ENCODE measurements at places on chromosomes 5 and 9.

DNA sequence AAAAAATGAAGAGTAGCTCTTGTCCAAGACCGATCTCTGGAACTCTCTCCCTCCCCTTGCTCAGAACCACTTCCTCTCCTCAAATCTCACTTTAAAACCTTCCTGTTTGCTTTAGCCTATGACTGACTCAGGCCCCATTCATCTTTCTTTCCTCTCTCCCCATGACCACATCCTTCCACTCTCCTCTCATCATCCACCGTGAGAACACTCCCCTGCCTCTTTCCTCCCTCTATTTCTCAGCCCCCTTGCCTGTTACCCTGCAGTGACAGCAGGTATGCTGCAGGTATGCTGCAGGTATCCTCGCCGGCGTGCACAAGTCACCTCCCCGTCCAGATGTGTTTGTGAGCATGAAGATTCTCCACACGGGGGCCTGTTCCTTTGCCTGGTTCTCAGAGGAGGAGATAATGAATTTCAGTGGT, 505.3 kb downstream of the CCDC171 start:
- no peak for DNase-seq

- no peak for DNase-seq
Measured at GRCh38 chr9:74555565-74555964, 58.4 kb downstream of the RORB start.

DNA sequence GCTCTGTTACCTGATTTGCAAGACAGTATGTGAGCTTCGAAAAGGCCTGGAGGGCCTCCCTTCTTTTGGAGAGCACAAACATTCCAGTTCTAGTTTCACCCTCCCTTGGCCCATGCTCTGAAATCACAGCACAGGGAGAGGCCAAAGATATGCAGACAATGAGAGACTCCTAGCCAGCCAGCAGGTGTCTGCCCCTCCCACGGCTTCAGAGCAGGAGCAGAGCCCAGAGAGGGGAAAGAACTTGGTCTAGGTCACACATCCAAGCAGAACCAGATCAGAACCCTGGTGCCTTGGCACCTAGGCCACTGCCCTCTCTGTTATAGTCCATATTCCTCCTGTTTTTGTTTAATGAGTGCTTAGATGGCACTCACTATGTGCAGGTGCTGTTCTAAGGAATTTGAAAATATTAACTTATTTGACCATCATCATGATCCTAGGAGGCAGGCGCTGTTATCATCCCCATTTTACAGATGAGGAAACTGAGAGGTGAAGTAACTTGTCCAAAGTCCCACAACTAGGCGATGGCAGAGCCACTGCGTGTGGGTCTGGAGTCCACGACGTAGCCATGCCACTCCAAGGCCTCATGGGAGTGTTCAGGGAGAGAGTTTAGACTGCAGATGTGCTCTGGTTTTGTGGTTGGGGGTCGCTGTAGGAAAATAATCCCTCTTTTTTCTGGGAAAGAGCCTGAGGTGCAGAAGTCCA, 27.2 kb downstream of the TMOD1 start:
- DNase-seq, result no peak

- no peak for DNase-seq
Measured at GRCh38 chr5:111719773-111720172, 37.2 kb downstream of the NREP start.

DNA sequence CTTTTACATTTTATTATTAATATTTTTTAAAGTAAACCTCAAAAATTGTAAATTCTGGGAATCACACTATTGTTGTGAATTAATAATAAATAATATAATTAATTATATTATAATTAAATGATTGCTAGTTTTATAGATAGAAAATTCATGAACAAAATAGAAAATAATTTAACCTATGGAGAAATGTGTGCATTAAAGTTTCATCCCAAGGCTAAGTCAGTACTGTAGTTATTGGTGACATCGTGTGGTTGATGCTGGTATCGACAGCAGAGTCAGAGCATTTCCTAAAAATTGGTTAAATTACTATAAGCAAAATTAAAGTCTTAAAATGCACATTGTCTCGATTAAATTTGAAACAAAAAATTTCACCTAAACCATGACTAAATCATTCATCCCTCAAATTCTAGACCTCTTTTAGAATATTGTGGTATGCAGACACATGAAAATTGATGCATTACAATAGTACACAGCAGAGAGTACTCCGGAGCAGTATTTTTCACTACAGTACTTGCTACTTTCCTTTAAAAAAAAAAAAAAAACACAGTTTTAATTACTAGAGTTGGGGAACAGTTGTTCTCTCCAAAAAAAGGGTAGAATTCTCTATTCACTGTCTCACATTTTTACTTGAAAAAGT, 73.9 kb downstream of the RORB start:
- peak; percentile 2 for DNase-seq

DNA sequence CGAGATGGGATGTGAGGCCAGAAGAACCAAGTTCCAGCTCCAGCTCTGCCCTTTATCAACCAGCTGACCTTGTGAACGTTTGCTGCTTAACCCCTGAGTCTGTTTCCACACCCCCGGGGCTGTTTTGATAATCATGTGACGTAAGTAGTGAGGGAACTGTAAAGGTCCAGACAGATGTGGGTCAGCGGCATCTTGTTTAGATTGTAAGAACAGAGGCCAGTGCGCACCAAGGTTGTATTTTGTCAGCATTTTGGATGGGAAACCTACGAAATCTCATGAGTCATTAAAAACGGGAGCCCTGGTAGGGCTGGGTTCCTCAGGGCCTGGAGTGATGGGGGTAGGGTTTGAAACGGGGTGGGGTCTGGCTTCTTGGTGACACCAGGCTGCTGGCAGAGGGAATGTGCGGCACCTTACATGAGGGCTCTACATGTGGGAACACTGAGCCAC, 13.8 kb upstream of the COL15A1 start:
- DNase-seq, result no peak

GRCh38 chr5:54915466-54916027, 69.8 kb downstream of the ESM1 start:
- no peak for DNase-seq

GRCh38 chr9:84238652-84239051, 101.9 kb downstream of the SLC28A3 start:
- no peak for DNase-seq

DNA sequence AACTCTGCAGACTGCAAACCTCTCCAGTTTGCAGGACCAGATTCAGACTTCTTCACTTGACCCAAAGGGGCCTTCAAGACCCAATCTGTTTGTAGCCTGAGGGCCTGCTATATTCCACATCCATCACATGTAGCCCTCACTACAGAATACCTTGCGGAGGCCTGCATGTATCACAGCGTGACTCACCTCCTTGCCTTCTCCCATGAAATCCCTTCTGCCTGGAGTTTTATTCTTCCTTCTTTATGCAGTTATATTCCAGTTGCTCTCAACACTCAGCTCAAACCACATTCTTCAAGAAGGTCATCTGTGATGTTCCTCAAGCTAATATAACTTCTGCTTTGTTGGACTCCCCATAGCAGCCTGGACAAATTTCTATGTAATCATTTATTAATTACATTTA, 198.5 kb upstream of the PTGER4 start:
- DNase-seq, result no peak

DNA sequence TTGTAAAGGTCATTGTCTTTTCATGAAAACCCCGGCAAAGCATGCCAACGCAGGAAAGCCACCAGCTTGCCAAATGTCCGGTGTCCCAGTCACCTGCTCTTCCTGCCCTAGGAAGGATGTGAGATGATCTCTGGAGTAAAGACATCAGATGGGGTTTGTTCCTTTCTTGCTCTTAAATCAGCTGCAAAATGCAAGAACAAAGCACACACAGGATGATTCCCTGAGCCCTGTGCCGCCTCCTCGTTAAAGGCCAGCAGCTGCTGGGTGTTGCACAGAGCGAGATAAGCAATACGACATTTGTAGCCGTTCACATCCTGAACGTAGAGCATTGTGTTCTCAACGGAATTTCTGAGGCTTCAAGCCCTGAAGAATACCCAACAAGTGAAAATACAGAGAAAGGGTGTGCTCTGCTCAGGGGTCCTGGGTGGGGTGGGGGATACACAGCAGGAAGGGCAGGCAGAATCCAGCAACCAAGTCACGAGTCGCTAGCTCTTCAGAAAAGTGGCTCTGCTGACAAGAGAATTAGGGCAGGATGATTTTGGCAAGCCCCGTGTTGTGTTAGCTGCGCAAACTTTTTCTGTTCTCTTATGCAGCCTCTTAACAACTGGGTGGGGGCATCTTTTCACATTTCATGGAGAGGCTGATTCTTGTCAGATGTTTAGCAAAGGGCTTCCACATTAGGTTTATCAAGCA, 229.2 kb upstream of the MAP3K1 start:
- DNase-seq, result no peak

- DNase-seq, result no peak
Measured at GRCh38 chr5:114898602-114899001, 271.1 kb downstream of the TRIM36 start.

GRCh38 chr9:68983008-68983411, 30.9 kb downstream of the PRKACG start:
- DNase-seq, result no peak

- DNase-seq, result peak; percentile 76
Measured at GRCh38 chr9:137406876-137407589, 15.9 kb downstream of the EXD3 start.

DNA sequence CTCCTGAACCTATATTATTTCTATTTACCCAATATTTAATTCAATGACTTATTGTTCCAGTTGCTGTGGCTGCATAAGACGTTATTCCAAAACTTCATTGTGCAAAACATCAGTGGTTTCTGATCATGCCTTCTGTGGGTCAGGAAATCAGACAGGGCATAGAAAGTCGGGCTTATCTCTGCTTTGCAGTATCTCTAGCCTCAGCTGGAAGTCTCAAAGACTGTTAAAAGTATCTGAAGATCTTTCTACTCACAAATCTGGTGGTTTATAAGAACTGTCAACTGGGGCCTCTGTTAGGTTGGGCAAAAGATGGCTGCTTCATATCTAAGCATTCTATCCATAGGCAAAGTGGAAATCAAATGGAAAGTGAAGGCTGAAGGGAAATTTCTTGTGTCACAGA, 687.7 kb upstream of the ARRDC3 start:
- DNase-seq, result no peak

DNA sequence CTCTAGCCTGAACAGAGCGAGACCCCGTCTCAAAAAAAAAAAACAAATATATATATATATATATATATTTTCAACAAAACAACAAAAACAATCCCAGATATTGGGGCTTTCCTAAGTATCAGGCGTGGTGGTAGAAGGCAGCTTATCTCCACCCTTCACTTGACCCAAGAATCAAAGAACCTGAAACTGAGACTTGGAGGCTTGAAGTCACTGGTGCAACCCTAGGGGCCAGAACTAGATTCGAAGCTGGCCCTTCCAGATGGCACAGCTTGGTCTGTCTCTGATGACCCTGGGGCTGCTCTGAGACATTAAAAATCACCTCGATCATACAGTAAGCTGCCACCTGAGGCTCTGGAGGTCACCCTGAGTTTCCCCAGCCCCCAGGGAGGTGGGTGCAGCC, 1.3 kb upstream of the KCNMB1 start:
- DNase-seq, result no peak

GRCh38 chr9:106039151-106039935, 345.0 kb downstream of the TMEM38B start:
- DNase-seq, result no peak

DNA sequence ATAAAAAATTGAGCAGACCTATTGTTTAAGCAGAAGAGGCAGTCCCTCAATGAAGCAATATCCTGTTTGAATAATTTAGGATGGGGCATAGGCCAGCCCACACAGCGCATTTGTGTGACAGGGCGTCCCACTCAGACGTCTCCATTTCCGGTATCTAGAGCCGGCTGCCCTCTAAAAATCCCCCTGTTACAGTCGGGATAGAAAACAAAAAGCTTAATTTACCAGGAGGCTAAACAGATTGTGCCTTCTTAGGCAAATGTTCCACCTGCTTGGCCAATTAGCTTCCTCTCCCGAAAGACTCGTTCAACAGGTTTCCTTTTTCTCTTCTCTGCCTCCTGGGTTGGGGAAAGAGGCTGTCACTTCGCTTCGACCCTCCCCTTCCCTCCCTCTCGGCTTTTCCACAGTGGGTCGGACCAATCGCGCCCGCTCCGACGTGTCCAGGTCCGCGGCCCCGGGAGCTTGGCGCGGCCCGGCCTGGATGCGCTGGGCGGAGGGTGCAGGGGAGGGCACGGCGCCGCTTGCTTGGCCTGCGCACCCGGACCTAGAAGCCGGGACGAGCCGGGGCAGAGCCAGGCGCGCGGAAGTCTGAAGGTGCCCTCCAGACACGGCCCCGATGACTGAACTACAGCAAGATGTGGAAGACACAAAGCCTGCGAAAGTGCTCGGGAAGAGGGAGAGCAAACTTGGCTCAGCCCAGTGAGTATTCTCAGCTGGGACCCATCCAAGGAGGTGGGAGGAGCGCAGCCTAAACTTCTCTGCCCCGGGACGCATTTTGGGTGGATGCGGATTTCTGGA, at the start of gene GRAMD2B:
TSS of gene GRAMD2B (plus strand) at position 416 of the 795 bp plus-strand sequence. CDS start at position 614, 198 bp downstream.
- peak; percentile 54 for DNase-seq

DNA sequence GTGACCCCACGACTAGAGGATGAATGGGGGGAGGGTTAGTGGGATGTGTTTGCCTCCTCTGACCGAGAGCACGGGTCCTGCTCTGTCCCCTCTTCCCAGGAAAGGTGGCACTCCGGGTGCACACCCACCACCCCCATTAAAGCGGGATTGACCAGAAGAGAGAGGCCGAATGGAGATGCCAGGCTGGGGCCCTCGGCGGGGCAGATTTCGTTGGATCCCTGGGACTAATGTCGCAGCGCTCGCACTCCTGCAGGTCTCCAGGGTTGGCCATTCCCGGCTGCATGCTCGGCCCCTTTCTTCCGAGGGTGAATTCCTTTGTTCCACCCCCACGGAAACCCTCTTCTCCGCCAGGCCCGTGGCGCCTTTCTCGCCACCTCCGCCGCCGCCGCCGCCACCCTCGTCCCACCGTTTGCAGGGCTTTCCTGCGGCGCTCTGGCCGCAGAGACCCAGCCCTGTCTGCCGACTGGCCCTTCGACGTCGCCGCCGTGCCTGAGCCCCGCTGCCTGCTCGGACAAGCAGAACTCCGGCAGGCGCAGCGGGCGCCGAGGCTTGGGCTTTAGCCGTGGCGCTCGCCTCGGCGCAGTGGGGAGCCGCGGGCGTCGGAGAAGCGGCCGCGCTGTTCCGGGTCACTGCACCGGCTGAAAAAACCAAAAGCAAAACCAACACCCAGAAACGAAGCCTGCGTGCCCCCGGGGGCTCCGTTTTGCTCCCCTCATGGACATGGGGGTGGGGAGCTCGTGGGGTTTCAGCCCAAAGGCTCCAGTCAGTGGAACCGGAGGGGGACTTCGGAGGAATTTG, 11.8 kb downstream of the LMX1B start:
- DNase-seq, result no peak

DNA sequence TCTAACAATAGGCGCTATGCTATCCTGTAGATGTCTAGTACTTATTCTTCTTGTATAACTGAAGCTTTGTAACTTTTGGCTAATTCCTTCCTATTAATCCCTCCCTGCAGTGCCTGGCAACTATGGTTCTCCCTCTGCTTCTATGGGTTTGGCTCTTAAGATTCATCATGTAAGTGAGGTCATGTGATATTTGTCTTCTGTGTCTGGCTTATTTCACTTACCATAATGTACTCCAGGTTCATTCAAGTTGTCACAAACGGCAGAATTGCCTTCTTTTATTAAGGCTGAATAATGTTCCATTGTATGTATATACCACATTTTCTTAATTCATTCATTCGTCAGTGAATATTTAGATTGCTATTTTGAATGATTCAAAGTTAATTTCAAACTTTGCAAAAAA, 149.9 kb upstream of the GAS1 start:
- no peak for DNase-seq

GRCh38 chr9:135665795-135666189, 2.7 kb downstream of the LCN9 start:
- DNase-seq, result no peak
